ENCODE measurements at places on chromosomes 6 and 20.

DNA sequence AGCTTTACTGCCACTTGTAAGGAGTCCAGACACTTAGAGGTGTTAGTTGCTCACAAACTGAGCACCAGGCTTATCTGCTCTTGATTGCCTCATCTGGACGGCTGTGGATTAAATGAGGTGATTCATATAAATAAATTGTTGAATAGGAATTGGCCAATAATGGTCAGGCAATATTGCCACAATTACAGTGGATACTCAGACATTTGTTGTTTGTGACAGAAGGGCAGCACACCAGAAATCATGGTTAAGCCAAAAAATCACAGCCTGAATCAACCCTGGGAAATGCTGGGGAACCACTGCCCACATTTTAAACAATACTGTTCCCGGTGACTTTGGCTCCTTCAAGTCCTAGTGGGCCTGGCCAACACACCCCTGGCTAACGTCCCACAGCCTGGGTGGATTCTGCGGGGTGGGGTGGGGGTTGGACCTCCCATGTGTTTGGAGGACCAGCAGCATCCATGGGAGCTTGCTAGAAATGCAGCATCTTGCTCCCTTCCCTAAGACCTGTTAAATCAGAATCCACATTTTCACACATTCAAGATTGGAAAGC lies 29.5 kb upstream of the SPDEF start:
- no peak for DNase-seq

DNA sequence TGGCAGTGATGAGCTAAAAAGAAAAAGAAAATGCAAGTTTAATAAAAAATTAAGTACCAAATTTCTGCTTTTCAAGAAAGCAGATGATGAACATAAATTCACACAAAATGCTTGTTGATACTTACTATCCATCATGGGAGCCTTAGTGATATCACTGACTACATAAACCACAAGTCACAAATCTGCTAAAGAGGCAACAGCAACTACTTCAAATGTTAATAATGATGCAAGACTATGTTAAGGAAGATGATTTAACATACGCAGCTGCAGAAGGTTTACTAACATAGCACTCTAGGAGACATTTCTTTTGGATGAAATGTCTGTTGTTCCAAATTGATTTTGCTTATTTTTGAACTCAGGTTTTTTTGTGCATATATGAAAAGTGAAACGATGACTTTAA lies 18.6 kb downstream of the FYN start:
- DNase-seq, result no peak

DNA sequence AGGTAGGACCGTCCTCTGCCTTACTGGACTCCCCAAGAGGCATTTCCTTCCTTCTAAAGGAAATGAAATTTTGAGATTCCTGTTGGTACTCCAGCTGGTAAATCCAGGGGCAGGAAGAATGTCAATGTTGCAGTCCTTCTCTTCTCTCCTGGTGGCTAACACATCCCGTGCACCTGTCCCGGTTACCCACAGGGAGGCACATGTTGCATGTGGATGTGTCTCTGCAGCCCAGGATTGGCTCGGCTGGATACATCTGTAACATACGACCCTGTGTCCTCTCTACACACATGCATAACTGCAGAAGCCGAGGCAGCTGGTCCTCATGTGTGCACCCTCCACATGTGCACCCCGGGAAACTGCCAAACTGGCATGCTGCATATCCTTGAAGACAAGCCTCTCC lies 1.3 kb upstream of the LRFN2 start:
- no peak for DNase-seq

DNA sequence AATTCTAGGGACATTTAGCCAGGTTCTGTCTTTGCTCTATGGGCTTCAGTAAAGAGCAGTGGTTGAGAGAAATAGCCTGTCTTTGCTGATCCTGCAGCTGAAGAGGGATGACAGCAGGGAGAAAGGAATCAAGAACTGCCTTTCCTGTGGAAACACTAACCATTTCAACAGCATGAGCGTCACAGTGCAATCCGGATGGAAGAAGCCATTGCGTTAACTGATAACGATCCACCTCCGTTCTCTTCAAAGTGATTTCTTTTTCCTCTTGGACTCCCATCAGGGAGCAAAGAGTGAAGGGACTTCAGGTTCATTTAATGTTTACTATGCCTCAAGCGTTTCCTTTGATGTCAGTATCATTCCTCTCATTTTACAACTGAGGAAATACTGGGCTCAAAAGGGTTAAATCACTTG lies 35.2 kb upstream of the EEF1E1 start:
- DNase-seq, result no peak
